WTC11 (cell line): ENCODE measurements at places on chromosomes 3 and 15. TPM values are rescaled to one million over a fixed set of nuclear protein-coding genes. Genes with fewer than 3 reads are reported as not detected.

Gene MYL3
- 0.31 TPM in 1 of 3 replicates, not detected in the others for total RNA-seq

Gene GUCA1C
- total RNA-seq = not detected in 3 replicates

Gene SPINT1
- total RNA-seq = 140 to 153 TPM (median 144 TPM) in 3 replicates

Gene PPP1R14D
- total RNA-seq = 0.25 TPM in 1 of 3 replicates, not detected in the others

Gene SERPINI2
- total RNA-seq = 0.32 to 0.37 TPM in 2 of 3 replicates, not detected in the other

Gene B2M
- total RNA-seq = 88.2 to 105 TPM (median 102 TPM) in 3 replicates
